ENCODE measurements at places on chromosomes 2 and 18.
A peak's percentile ranks its signal among the peaks of the same experiment; 100 is the strongest.

DNA sequence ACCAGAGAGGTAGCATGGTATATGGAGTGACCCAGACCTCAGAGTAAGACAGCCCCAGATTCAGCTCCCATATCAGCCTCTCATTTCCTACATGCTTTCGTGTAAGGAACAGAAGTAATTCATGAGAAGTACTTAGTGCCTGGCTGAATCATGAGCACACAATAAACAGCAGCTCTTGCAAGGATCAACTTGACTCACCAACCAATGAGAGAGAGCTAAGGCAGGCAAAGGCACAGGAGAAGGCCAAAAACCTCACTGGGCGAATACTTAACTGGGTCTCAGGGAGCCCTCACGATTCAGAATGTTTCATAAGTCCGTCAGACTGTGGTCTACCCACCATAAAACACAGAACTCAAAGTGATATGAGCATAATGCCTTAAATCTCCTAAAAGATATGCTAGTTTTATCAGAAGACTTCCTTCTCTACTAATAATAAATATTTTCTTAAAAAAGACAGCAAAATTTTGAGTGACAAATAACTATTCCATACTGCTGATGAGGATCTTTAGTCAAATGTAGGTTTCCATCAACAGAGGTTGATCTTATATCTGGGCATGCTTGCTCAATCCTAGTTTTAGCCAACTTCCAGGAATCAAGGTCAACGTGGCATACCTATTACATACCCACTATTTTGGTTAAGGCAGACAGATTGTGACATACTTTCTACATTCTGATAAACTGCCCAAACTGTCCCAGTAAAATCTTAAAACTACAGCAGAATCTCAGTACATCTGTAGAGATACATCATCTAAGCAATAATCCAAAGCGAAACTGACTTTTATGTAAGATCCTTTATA, 34.9 kb downstream of the IMMT start:
- DNase-seq = no peak

GRCh38 chr2:46230115-46230571, 67.1 kb upstream of the EPAS1 start:
- peak; percentile 28 for DNase-seq

GRCh38 chr18:63085611-63086010, 234.0 kb downstream of the BCL2 start:
- DNase-seq = no peak

- DNase-seq = no peak
These were observed 65.2 kb upstream of the FIGN start for GRCh38 chr2:163800951-163801381.

- DNase-seq = no peak
These were observed 87.3 kb downstream of the RTN4 start for GRCh38 chr2:54962935-54963440.

DNA sequence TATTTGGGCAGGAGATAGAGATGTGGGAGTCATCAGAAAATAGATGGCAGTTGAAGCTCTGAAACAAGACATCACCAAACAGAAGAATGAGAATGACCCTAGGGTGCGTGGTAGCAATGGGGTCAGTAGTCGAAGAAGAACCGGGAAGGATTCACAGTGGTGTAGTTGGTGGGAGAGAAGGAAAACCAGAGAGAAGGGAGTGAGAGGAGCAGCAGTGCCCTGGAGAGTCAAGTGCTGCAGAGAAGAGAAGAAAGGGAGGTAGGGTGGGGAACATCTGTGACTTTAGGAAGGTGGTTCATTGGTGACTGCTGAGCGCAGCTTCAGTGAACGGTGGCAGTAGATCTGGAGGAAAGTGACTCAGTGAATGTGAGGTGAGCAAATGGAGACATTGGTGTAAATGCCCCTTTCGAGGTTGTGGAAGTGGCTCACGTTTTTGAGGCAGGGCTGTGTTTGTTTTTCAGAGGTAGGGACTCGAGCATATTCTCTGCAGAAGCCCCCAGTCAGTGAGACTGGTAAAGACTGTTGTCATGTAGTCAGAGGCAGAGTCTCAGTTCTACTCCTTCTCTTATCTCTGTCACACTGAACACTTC, 36.4 kb downstream of the CDC42EP3 start:
- no peak for DNase-seq

GRCh38 chr2:30511122-30512083, 64.4 kb downstream of the LCLAT1 start:
- DNase-seq = peak; percentile 55

DNA sequence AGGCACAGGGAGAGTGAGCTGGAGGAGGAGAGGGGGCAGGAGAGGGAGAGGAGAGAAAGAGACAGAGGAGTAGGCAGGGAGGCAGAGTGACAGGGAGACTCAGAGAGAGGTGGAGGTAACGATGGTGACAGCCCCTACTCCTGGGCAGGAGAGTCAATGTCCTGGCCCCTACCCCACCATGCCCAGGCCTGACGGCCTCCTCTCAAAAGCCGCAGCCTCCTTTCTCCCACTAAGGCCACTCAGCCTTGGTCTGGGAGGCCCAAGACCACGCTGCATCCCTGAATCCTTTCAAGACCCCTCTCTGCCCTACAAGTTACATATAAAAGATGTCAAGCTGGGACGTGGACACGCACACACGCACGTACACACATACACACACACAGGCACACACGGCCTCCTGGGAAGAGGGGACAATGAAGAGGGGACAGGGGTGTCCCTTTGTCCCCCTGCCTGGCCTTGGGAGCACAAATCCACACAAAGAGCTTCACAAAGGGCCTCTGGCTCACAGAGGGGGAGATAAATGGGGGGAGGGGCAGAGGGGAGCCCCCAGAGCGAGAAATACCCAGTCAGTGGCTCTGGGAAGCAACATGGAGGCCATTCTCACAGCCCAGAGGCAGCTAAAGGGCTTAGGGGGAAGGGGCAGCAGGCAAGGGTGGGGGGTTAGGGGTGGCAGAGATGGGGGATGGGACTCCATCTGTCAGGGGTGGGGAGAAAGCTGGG, 19.5 kb upstream of the TNS1 start:
- no peak for DNase-seq

DNA sequence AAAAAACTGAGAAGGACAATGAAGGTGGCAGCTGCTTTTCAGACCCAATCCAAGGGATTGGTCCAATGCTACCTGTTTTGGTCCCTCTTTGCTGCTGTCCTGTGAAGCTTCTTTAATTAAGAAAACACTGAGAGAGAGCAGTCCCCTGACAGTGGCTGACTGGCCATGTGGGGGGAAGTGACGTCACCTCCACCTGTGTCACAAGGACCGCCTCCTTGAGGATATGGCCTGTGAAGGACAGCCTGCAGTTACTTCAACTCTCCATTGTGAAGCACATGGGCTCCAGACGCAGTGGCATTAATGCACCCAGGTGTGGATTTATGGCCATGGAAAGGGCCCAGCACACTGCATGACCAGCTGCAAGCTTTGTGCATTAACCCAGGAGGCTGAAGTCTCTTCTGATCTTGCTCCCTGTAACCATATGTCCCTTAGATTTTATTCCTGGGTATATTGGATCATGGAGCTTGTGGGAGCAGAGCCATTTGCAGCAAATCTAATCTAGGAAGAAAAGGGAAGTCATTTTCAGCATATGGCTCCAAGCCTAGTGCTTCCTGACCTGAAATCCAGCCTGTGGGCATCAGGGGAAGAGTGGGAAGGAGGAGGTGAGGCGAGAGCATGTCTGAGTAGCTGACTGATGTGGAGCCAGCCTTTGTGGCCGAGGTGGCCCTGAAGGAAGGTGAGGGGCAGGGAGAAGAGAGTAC, 32.2 kb downstream of the KIF5C start:
- no peak for DNase-seq

GRCh38 chr2:174491947-174492346, 5.1 kb upstream of the GPR155 start:
- no peak for DNase-seq

GRCh38 chr2:238238311-238238765, 1.5 kb downstream of the HES6 start:
- DNase-seq = no peak

- DNase-seq = peak; percentile 84
These were observed 96.8 kb downstream of the STPG4 start for GRCh38 chr2:47058003-47058931.

- peak; percentile 75 for DNase-seq
These were observed 14.3 kb downstream of the IMPA2 start for GRCh38 chr18:11995445-11996189.

DNA sequence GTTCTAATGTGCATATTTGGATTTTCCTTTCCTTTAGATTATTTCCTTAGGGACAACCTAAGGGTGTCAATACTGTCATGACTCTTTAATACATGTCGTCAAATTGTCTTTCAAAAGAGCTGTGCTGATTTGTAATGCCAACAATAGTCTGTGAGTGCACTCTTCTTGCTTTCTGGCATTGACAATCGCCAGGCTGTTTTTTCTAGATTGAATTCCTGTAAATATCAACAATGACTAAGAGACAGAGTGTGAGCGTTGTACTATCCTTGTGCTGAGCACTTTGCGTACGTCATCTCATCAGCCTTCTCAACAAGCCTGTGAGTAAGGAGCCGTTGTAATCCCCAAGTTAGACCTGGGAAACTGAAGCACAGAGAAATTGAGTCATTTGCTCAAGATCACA, 96.0 kb downstream of the ACOXL start:
- DNase-seq = no peak

- no peak for DNase-seq
These were observed 172.6 kb downstream of the HAUS1 start for GRCh38 chr18:46276748-46277147.

- no peak for DNase-seq
These were observed 825.8 kb downstream of the SOCS6 start for GRCh38 chr18:71114550-71115210.

DNA sequence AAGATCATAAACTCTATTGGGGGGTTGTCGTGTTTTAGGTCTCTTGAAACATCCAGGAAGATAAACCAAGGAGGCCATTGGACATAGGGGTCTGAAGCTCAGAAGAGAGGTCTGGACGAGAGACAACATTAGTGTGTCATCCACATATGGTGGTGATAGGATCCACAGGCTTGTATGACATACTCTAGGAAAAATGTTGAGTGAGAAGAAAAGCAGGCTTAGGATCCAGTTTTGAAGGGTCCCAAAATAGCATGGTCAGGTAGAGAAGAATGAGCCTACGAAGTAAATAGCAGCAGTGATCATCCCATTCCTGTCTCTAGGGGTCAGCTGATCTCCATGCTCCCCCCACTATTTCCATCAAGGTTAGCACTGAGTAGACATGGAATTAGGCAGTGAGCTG, 166.8 kb downstream of the ANKRD30B start:
- no peak for DNase-seq

- DNase-seq = no peak
These were observed 78.8 kb upstream of the CAPN13 start for GRCh38 chr2:30886080-30886479.

DNA sequence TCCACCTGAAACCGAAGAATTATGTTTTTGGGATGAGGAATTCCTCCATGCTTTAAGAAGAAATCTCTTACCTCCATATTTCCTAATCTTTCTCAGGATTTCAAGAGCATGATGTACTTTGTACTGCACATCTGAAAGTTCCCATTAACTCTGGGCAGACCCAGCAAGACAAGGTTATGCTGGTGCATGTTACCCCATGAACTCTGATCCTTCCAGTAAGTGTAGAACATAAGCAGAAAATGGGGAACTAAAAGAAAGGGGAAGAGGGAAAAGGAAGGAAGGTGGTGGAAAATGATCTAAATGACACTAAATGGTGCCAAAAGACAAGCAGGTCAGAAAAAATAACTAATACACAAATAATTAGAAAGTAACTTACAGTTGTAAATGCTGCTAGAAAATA, 50.7 kb downstream of the STRN start:
- DNase-seq = peak; percentile 66

- DNase-seq = no peak
These were observed 104.0 kb downstream of the ZNF516 start for GRCh38 chr18:76391038-76391437.

- peak; percentile 70 for DNase-seq
These were observed 40.0 kb downstream of the GKN2 start for GRCh38 chr2:68912732-68913131.

- DNase-seq = no peak
These were observed 74.6 kb downstream of the AFF3 start for GRCh38 chr2:100067784-100068183.

DNA sequence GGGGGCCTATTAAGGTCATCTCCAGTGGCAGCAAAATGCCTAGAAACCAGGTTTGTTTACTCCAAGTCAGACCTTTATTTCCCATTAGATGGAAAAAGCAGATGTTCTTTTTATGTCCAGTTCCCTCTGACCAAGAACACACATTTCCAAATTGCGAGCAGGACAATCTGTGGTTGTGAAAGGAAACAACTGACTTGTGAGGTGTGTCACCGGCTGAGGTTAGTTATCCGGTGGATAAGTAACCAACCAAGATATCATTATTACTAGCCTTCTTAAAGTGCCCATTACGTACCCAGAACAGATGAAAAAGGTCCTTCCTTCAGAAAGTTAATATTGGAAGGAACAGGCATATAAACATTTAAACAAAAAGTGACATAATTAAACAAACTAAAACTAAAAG, 112.9 kb downstream of the THADA start:
- peak; percentile 67 for DNase-seq

- peak; percentile 53 for DNase-seq
These were observed 11.3 kb upstream of the KCNF1 start for GRCh38 chr2:10900216-10901109.
